Esophagus muscularis mucosa (tissue), 4 donors: ENCODE measurements at places on chromosomes 16 and 17. TPM values are rescaled to one million over a fixed set of nuclear protein-coding genes. Genes with fewer than 3 reads are reported as not detected.

DNA sequence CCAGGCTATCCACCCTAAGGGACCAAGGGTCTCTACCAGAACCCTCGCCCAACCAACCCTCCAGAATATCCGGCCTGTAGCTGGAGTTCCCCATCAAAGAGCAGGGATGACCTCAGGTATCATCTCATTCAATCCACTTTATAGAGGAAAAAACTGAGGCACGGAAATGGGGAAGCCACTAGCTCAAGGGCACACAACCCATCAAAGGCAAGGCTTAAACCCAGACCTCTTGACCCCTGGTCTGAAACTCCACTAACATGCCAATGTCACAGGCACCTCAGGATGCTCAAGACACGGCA lies 1.6 kb downstream of the TBC1D10B start:
- DNase-seq, result no peak

DNA sequence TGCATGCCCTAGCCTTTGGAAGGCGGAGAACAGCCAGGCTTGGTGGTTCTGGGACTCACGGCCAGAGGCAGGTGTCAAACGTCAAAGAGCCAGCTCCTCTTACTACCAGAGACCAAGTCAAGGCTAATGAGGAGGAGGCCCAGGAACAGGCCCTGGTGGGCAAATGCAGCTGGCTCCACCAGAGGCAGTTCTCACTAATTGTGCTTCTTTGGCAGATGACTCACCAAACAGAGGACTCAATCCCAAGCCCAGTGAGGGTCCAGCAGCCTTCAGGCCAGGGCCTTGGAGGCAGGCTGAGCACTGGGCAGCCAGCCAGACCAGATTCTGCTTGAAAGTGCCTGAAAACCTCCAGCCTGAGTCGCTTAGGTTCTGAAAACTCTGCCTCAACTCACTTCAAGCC lies 336.5 kb upstream of the CDH5 start:
- no peak for DNase-seq

DNA sequence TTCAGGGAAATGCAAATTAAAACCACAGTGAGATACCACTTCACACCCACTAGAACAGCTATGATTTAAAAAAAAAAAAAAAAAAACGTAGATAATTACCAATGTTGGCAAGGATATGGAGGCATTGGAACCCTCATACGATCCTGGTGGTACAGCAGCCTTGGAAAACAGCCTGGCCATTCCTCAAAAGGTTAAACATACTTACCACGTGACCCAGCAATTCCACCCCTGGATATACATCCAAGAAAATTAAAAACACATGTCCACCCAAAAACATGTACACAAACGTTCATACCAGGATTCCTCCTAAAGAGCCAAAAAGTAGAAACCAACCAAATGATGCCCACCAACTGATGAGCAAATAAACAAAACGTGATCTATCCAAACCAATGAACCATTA lies 68.1 kb downstream of the GAS7 start:
- no peak for DNase-seq

DNA sequence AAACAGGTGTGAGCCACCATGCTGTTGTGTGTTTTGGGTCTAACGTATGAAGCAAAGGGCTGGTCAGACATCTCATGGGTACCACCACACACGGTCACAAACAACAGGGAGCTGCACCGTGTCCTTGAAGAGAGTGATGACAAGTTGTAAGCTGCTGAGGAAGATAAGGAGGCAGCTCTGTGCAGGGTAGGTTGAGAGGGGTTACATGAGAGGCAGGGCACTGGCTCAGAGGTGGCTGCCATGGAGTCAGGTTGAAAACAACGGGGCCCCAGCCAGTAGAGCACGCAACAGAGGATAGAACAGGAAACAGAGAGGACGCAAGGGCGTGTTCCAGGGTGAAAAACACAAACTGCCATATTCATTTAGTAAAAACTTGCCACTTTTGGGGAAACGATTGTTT lies 52.2 kb downstream of the TRARG1 start:
- no peak for DNase-seq

DNA sequence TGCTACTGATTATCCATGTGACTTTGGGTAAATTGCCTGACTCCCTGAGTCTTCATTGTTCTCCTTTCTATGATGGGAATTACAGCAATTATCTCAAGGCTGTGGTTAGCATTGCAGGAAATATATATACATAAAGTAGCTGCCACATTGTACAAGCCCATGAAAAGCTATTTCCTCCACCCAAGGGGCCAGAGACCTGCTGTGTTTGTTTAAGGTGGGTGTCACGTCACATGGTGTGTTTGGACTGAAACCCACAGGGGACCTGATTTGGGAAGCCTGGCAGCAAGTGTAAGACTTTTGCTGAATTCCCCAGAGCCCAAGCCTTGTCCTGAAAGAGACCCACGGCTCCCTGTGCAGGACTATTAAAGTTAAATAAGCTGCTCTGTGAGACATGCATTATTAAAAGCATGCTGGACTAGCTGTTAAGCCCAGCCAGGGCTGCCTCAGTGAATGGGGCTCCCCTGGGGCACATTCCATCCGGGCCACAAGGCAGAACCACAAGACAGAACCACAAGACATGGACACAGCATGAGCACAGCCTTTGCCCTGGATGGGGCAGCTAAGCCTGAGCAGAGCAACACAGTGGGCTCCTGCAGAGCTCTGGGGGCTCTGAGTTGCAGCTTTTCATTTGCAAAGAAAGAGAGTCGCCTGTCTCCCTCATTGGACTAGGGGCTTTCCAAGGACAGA lies 148.9 kb downstream of the SPACA3 start:
- DNase-seq, result no peak

- DNase-seq, result no peak
These were observed 30.2 kb upstream of the MRPS23 start for GRCh38 chr17:57880086-57880456.

DNA sequence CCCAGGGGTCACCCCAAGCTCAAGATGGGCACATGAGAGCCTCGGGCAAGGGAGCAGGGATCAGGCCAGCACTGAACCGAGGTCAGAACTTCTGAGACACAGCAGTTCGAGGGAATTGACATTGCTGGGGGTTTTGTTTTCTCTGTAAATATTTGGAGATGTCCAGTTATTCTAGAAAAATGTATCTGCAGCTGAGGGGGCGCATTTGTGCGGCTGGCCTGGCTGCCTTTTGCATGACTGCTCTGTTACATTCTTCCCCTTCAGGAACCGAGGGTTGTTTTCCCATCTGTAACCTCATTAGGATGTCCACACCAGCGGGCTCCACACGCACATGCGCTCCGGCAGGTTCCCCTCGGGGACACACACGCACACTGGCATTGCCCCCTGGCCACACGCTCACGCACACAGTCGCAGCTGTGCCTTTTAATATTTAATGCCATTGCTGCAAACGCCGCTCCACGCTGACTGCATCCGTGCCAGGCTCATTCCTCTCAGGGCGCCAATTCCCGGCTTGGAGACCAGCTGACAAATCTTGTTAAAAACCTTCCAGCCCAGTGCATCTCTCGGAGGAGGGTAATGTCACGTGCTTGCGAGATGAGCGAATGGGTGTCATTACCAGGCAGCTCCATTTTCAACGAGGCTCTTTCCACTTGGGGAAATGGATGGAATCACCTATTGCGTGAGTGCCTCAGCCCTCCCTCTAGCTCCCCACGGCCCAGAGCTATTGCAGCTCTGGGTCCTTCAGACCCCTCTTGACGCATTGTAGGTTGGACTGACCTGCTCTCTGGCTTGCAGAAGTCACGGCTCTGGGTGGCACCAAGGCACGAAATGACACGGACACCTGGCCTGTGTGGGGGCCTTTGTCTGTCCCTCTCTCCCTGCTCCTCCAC lies 13.1 kb downstream of the CCR7 start:
- peak; percentile 91 for DNase-seq

- no peak for DNase-seq
These were observed 52.3 kb upstream of the ADCY7 start for GRCh38 chr16:50213939-50214519.

- no peak for DNase-seq
These were observed 9.9 kb downstream of the CCDC182 start for GRCh38 chr17:57735230-57735629.

GRCh38 chr17:2151358-2152033 lies 96.6 kb downstream of the HIC1 start:
- DNase-seq, result no peak

DNA sequence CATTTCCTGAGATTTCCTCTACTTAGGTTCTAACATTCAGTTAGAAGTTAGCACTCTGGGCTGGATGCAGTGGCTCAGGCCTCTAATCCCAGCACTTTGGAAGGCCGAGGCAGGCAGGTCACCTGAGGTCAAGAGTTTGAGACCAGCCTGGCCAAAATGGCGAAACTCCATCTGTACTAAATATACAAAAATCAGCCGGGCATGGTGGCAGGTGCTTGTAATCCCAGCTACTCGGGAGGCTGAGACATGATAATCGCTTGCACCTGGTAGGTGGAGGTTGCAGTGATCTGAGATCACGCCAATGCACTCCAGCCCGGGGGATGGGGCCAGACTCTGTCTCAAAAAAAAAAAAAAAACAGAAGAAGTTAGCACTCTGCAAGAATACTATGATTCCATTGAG lies 1430.9 kb downstream of the CDH11 start:
- no peak for DNase-seq

DNA sequence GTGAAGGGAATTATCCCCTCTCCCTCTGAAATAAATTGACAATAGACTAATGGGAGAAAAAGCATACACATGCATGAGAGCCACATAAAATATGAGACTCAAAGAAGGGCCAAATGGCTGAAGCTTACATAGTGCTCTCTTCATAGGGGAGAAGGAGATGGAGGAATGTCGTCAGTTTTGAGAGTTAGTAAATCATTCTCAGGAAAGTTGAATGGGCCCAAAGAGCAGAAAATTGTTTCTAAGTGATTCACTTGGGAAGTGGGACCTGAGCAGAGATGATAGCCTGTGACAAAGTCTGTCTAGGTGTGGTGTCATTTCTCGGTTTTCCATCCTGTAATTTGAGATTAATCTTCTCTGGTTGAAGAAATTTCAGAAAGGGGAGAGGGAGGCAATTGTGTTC lies 35.0 kb downstream of the BCAS3 start:
- no peak for DNase-seq

- no peak for DNase-seq
These were observed 791 bp upstream of the SUPT4H1 start for GRCh38 chr17:58352596-58353388.

GRCh38 chr17:16380640-16381495 lies at the start of gene UBB:
Gene UBB, plus strand, starts transcription at chr17:16381091. Its CDS starts 817 bp downstream, at chr17:16381908.
- DNase-seq, result peak; percentile 99

DNA sequence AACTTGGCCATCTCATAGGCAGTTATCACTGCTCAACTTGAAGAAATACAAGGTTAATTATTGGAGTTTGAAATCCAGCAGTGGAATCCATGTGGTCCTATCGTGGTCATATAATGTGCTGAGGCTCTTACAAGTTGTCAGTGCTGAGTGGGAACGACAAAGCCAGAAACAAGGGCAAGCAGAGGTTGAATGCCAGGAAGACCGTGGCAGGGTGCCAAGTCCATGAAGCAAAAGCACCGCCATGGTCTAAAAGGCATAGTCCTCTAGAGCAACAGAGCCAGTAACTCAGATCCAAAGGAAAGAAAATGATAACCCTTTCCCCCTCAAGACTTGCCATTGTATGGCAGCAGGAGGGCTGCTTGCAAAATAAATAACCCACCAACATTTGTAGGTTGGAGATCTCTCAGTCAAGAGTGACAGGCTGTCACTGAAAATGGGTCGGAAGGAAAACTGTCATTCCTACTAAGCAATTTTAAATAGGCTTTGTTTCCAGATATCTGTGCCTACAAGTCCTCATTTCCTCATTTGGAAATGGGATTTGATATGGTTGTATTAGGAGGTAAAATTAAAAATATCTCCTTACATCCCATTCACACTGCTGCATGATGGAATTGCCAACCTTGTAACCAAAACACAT lies 36.4 kb upstream of the HSBP1 start:
- no peak for DNase-seq

DNA sequence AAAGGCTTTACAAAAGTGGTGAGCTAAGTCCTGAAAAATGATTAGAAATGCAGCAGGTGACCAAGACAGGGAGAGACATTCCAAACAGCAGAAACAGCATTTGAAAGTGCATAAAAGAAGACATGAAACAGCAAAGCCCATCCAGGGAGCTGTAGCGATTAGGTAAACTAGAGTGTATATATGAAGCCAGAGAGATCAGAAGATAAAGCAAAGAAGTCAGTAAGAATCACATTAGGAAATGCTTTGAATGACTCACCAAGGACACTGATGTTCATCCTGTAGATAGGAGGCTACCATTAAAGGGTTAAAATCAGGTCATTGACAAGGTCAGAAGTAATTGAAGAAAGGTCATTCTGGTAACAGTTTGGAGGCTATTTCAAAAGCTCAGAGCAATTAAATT lies 27.6 kb upstream of the VAT1L start:
- DNase-seq, result no peak

- no peak for DNase-seq
These were observed 112.8 kb downstream of the ZNF778 start for GRCh38 chr16:89330177-89330856.

DNA sequence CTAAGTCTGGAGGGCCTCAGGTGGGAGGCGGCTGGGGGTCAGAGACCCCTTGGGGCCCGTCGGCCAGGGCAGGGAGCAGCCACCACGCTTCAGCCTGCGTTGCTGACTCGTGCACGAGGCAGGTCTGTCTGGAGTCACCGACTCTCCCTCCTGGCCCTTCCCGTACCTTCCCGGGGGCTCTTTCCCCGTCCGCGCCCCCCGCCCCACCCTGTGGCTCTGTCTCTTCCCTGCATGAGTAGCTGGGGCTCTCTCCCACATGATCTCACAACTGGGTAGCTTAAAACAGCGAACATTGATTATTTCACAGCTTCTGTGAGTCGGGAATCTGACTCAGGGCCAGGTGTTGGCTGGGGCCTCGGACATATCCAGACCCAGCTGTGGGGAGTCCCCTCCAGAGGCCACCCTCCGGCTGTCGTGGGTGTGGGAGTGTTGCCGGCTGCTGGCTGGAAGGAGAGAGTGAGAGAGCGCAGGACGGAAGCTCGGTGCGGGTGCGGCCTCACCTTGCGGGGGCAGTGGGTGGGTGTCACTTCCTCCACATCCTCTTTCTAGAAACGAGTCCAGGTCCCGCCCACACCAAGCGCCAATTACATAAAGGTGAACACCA lies 17.3 kb downstream of the BAHCC1 start:
- no peak for DNase-seq

- no peak for DNase-seq
These were observed 18.0 kb downstream of the FAM234A start for GRCh38 chr16:252366-253337.

- DNase-seq, result no peak
These were observed 17.0 kb upstream of the SP6 start for GRCh38 chr17:47867813-47868533.

DNA sequence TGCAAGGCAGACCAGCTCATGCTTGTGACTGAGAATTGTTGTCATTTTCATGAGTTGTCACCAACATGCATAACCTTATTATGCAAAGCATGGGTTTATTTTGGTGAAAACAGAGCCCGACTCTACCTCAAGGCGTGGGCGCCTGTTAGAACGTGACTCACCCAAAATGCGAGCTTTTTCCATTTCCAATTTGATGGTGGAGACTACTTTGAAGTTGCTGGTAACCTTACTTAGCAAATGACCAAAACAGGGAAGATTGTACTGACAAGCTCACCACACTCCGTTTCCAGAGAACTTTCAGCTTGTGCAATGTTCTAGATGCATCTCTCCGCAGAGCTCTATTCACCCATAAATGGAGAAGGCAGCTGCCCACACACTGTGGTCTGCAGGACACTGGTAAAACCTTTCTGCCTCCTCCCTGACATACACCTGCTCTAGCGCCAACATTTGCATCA lies 284.5 kb downstream of the MAF start:
- DNase-seq, result no peak

Gene LDAF1
- 146 TPM for total RNA-seq

Gene TK1
- 22.1 TPM for total RNA-seq

Gene NUDT21
- 39.4 TPM for total RNA-seq

Gene CBFA2T3
- 3.7 TPM for total RNA-seq

Gene PLA2G10
- total RNA-seq, result not detected

Gene KRT23
- total RNA-seq, result not detected

Gene HOXB7
- total RNA-seq, result 1.7 TPM

Gene HOXB13
- total RNA-seq, result not detected

Gene CCL7
- total RNA-seq, result not detected
